ENCODE measurements at places on chromosomes 6 and 20.

DNA sequence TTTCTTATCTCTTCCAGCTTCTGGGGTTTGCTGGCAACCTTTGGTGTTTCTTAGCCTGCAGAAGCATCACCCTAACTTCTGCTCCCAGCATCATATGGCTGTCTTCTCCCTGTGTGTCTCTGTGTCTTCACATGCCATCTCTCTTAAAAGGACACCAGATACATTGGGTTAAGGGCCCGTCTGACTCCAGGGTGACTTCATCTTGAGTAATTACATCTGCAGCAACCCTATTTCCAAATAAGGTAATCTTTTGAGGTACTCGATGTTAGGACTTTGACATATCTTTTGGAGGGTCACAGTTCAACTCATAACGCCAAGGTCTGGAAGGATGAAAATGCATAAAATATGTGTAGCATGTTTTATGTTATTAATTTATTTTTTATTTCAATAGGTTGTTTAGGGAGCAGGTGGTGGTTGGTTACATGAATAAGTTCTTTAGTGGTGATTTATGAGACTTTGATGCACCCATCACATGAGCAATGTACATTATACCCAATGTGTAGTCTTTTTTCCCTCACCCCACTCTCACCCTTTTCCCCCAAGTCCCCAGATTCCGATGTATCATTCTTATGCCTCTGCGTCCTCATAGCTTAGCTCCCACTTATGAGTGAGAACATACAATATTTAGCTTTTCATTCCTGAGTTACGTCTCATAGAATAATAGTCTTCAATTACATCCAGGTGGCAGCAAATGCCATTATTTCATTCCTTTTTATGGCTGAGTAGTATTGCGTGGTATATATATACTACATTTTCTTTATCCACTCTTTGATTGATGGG lies 131.1 kb downstream of the TBXT start:
- DNase-seq = no peak

- DNase-seq = peak; percentile 27
Observed at GRCh38 chr6:29676981-29677601, 3.9 kb downstream of the ZFP57 start.

DNA sequence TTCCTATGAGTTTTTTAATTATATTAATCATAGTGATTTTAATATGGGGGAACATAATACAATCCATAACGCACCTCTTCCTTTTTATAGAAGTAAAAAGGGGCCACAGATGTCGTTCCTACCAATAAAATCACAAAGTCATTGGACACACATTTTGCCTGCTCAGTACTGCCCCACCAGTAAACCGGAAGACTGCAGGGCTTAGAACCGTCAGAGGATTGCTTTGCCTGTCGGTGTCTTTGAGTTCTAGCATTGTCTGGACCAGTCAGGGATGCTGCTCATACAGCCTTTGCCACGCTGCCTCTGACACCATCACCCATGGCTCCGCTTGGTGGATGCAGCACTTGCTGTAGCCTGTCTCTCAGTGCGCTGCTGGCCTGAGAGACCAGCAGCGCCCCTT lies 853.6 kb downstream of the C6orf118 start:
- no peak for DNase-seq

DNA sequence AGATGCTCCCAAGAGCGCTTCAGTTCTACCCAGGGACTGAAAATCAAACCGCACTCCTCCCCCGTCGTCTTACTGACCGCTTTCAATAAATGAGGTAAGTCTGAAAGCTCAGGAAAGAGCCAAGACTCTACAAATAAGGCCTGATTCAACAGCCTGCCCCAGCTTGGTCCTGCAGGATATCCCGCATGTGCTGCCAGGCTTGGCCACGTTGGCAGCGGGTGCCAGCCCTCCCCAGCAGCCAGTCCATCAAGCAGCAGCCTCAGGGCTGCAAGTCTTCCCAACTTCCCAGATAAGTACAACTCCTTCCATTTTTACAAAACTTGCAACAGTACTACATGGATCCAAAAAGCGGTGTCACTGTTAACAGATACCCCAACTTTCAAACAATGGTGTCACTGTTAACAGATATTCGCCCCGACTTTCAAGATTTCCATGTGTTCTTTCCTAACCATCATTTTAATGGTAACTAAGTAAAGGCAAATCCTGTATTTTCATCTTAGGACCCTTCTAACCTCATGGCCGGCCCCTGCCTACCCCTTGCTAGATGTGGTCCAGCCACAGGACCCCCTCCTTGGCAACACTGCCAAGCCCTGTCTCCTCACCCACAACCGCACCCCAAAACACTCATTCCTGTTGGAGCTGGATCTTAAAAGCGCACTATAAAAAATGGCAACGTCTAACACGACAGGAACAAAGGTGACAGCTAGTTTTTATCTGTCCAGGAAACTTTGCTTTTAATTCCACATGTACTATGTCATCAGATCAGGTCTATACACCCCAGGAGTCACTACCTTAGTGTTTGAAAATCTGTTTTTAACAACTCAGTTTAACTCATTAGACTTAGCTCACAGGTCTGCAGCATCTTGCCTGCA lies 28.0 kb downstream of the DIDO1 start:
- no peak for DNase-seq

DNA sequence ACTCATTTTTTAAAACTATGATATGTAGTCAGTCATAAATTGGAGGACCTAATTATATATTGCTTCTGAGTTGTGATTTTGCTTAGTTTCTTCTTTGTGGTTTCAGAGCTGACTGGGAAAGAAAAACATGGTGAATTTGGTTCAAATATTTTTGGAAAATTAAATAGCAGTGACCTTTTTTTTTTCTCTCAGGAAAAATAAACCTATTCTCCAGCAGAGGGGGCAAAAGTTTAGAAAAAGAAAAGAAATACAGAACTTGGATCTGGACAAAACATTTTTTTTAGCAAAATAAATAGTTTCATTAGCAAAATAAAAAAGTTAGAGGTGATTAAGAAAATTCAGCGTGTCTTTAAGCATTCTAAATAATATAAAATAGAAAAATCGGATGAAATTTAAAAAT lies 10.2 kb downstream of the COL10A1 start:
- no peak for DNase-seq

GRCh38 chr6:21914121-21914973 lies 320.8 kb downstream of the SOX4 start:
- DNase-seq = no peak

- DNase-seq = no peak
Observed at GRCh38 chr20:52974179-52974594, 2.0 kb downstream of the TSHZ2 start.

- no peak for DNase-seq
Observed at GRCh38 chr6:160692369-160692959, 9.6 kb upstream of the PLG start.

GRCh38 chr6:130908188-130908587 lies 81.0 kb downstream of the SMLR1 start:
- no peak for DNase-seq

DNA sequence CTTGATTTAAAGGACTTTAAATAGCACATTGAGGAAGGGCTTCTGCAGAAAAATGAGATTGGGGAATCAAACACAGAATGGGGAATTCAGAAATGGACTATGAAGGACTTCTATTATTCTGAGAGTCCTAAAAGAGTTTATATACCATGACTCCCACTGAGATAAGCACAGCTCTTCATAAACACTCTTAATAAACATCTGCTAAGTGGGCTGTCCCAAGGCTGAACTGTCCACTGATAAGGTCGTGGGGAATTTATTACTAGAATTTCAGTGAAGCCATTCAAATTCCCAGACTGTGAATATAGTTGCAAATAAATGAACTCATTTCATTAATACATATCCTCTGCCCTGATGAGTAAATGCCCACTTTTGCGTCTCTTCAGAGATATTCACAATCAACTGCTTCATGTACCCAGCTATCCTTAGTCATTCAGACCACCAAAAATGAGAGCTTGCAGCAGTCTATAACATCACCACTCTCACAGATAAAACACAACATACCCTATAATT lies 468.2 kb upstream of the RUNX2 start:
- no peak for DNase-seq

- DNase-seq = no peak
Observed at GRCh38 chr6:21461844-21462518, 131.6 kb upstream of the SOX4 start.

GRCh38 chr20:30168800-30169138 lies 1088.7 kb upstream of the DEFB115 start:
- DNase-seq = no peak

- DNase-seq = no peak
Observed at GRCh38 chr20:60113024-60113724, 155.0 kb downstream of the CDH26 start.

- DNase-seq = no peak
Observed at GRCh38 chr6:40437631-40438030, 149.5 kb downstream of the LRFN2 start.

- DNase-seq = no peak
Observed at GRCh38 chr6:87364602-87365252, 20.1 kb downstream of the C6orf163 start.

DNA sequence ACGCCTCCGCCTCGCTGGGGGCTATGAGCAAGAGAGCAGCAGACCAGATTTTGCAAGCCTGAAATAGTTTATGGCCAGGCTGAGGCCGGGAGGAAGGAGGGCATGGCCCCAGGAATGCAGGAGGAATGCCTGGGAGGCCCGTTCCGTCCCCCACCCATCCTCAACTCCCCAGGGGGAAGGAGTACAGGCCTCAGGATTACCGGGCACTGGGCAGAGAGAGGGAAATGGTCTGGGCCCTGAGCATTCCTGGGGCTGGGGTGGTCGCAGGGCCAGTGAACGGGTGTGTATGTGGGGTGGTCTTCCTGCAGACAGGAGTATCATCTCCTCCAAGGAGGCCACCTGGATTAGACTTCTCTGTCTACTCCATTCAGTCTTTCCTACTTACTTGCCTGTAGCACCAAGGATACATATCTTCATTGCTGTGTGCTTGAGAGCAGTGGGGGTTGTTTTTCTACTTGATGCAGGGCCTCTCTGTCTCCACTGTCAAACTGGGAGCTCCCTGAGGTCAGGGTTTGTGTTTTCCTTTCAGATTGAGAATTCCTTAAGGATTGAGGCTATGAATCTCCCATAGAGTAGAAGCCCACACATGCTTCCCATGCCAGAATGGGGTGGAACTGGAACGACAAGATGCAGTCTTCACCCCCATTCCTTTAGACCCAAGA lies 81.3 kb downstream of the VEGFA start:
- no peak for DNase-seq

DNA sequence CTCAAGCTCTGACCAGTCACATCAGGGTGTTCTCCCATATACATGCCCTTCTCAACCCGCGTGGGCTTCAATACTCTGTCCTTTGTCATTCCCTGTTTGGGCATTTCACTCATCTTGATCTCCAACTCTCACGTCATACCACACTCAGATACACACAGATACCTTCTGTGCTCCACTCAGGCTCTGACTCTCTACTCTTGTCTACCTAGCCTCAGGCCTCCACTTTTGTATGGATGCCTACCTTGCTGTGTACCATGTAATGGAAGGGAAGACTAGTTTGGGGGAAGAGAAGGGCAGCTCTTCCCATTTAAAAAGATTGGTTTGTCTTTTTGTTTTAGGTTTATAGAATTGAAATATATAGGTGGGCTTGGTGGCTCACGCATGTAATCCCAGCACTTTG lies 48.6 kb downstream of the ASXL1 start:
- DNase-seq = no peak

DNA sequence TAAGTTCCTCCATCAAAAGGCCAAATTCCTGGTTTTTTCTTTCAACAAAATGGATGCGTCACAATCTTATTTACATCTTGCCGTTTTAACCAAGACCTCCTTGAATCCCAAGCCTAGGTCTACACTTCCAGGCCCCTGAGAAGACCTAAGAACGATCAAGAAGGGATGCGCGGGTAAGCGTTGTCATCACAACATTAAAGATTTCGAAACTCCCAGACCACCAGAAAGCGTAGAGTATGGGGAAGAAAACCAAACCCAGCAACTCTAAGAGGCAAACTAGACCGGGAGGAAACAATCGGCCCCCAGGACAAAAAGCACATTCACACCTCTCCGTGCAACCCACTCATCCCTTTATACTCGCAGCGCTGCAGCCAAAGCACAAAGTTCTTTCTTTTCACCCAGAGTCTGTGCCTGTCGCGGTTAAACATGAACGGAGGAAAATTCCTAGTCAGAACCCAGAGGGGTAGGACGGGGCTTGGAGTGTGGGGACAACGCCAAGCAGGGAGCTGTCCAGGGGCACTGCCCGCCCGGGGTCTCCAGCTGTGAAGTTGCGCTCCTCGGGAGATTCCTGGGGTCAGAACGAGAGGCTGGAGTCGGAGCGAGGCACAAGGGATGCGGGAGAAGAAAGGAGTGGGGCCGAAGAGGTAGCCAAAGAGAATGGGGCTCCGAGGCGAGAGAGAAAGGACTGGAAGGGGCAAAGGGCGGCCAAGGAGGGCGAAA lies 725 bp downstream of the OSER1 start:
- DNase-seq = no peak

GRCh38 chr20:33812152-33812849 lies 1.2 kb downstream of the CHMP4B start:
- DNase-seq = no peak

DNA sequence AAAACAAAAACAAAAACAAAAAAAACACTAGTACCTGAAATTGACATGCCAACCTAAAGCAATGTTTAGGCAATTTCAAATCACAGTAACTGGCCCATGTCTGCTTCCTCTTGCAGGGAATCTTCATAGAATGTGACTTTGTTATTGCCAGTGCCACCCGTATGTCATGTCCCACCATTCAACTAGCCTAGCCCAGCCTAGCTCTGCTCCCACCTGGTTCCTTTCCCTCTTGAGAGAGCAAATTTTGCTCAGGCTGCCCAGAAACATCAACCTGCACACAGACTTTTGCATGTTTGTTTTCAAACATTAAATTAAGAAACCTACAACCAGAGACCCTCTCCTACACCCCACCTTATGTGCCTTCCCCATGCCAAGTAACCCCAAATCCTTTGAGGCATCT lies 124.8 kb upstream of the SLC2A12 start:
- DNase-seq = no peak

- no peak for DNase-seq
Observed at GRCh38 chr6:91299544-91300491, 712.9 kb upstream of the MAP3K7 start.

DNA sequence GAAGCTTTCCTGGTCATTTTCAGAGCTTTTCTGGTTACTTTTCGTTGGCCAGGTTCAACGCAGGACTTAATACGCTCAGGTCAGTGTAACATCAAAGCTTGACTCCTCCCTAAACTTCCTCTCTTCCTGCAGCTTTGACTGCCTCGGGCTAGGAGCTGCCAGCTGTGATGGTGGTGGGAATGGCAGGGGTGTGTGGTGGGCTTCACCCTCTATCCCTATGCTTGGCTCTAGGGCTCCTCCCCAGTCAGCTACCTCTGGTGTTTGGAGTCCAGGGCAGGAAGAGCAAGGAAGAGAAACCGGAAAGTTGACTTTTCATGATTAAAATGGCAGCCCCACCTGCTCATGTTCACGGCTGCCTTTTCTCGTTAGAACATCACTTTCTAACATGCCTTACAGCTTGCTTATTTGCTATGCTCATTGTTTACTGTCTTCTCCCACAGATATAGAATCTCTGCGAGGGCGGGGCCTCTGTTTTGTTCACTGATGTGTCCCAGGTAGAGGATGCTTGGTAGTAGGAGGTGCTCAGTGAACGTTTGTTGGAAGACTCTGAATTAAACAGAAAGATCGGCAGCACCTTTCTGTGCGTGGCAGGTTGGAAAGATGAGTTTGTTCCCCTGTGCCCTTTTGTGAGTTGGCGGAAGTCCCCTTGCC lies 16.1 kb upstream of the PPP1R14C start:
- no peak for DNase-seq

Data from NCI-H1092 (cell line).